ENCODE measurements at places on chromosomes 1 and 21.

DNA sequence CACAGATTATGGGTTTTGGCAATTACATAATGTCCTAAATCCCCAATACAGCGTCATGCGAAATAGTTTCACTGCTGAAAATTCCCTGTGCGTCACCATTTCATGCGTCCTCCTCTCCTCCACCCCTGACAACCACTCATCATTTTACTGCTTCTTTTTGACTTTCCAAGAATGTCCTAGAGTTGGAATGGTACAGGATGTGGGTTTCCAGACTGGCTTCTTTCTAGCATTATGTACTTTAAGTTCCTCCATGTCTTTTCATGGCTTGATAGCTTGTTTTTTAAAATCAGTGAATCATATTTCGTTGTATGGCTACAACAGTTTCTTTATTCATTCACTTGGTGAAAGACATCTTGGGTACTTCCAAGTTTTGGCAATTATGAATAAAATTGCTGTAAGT lies 7.4 kb downstream of the NBPF3 start:
- no peak for DNase-seq

- DNase-seq = no peak
Measured at GRCh38 chr1:191869790-191870312, 288.4 kb upstream of the RGS18 start.

- DNase-seq = no peak
Measured at GRCh38 chr1:161282991-161283390, 24.4 kb downstream of the PCP4L1 start.

DNA sequence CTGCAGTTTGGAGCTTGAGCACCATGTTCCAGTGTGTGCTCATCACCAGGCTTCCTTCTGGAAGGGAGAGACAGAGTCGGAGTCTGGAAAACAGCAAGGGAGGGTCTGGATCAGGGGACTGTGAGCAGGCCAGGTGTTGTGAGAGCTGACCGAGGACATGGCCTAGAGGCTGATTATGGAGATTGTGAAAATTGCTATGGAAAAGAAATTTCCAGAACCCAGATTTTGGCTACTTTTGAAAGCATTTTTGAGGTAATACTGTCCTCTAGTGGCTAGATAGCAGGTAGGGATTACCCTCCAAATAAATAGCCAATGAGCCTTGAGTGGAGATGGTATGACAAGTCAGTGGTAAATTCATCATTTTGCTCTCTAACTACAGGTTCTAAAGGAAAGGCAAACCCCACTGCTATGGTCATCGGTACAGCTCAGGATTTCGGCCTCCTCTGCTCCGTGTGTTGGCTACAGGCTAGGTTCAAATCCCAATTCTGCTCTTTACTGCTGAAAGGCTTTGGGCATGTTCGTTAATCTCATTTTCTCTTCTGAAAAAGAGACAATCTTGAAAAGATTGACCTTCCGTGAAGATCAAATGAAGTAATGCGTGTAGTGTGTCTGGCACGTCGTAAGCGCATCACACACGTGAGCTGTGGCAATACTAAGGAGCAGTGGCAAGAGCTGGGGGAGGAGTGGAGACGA lies 1.0 kb upstream of the HAO2 start:
- peak; percentile 3 for DNase-seq

- DNase-seq = no peak
Measured at GRCh38 chr1:3691421-3692204, 39.3 kb downstream of the TP73 start.

GRCh38 chr1:3650248-3651025 lies 534 bp upstream of the WRAP73 start:
- DNase-seq = no peak

DNA sequence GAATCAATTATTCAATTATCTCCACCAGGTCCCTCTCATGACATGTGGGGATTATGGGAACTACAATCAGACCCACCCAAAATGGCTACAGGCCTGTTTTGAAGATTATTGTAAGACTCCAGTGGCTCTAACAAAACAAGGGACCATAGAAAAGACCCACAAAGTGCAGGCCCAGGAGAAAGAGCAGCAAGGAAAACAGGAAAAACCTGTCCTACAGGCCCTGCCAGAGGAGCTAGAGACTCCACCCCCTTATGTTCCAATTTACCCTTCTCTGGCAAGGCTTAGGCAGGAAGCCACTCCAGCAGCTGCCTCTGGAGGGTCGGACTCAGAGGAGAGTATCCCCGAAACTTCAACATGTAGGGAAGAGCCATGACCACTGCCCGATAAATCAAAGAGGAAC lies 96.5 kb downstream of the LIPI start:
- DNase-seq = no peak

- no peak for DNase-seq
Measured at GRCh38 chr1:1250786-1251284, 4.3 kb upstream of the C1QTNF12 start.

GRCh38 chr1:37125295-37125694 lies 91.0 kb upstream of the GRIK3 start:
- no peak for DNase-seq

DNA sequence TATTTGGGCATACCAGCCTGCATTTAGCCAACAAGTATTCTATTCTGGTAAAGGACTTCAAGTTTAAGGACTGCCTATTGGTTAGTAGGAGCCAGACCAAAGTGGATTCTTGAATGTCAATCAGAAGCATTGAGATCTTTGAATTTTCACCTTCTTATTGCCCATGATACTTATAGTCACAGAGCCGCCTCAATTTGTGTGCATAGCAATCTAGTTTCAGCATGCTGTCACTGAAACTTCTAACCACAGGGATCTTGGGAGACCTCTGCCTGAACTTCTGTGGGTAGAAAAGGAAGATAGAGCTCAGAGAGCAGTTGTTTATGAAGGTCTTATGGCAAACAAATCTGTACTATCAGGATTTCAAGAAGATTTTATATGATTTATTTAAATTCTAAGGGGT lies 501.4 kb upstream of the USP24 start:
- no peak for DNase-seq

- no peak for DNase-seq
Measured at GRCh38 chr1:240126821-240127220, 35.1 kb downstream of the FMN2 start.

- no peak for DNase-seq
Measured at GRCh38 chr1:6134206-6134605, 45.9 kb downstream of the CHD5 start.

- DNase-seq = no peak
Measured at GRCh38 chr1:27356619-27357280, 10.0 kb downstream of the MAP3K6 start.

DNA sequence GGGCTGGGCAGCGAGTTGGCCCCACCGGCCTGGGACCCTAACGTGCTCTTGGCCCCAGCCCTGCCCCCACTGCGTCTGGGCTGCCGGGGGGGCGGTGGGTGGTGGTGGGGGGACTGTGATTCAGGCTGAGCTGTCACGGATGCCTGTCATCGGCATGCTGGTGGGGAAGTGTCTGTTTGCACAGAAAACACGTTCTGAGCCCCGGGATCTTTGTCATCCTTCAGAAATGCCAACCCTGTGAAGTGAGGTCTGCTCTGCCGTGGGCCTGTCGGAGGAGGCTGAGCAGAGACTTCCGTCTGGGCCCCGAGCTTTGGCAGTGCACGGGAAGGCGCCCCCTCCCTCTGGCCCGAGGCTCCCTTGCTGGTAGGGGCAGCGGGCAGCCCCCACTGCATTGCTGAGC lies 24.3 kb upstream of the PLCH2 start:
- DNase-seq = peak; percentile 48

GRCh38 chr1:52769346-52770033 lies 43.2 kb downstream of the ZYG11B start:
- no peak for DNase-seq

DNA sequence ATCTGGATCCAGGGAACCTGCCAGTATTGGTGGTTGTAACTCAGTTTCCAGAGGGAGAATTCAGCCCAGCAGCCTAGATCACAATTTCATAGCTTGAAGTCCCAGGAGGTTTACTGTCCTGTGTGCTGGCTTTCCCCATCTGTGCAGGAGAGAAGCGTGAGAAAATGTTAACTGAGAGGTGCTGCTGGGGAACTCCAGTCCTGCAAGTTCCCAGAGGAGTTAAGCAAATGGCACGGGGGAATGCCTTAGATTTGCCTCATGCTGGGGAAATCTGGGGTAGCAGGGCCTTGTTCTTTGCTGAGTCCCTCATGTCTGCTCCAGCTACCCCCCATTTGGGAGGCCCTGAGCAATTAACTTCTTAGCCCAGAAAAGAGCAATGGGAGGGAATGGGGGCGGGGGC lies 25.1 kb upstream of the SLAMF6 start:
- no peak for DNase-seq
